Fibroblast of lung (primary cell): ENCODE measurements at places on chromosomes 11 and 22. TPM values are rescaled to one million over a fixed set of nuclear protein-coding genes. Genes with fewer than 3 reads are reported as not detected.

Gene CARD16
- 102 and 143 TPM in 2 replicates for total RNA-seq

Gene GLB1L2
- under 0.01 TPM in 2 replicates for total RNA-seq

Gene DCHS1
- 11.0 and 23.9 TPM in 2 replicates for total RNA-seq

Gene SPINDOC
- total RNA-seq: 10.7 and 10.8 TPM in 2 replicates

Gene TRIM64
- total RNA-seq: not detected in 2 replicates

Gene TSSK2
- total RNA-seq: not detected in 2 replicates

Gene PDGFB
- total RNA-seq: under 0.01 TPM in 1 of 2 replicates, not detected in the other

Gene IL17REL
- under 0.01 TPM in 1 of 2 replicates, not detected in the other for total RNA-seq

Gene CCDC83
- under 0.01 TPM in 1 of 2 replicates, not detected in the other for total RNA-seq

Gene SCGB2A2
- total RNA-seq: not detected in 2 replicates

DNA sequence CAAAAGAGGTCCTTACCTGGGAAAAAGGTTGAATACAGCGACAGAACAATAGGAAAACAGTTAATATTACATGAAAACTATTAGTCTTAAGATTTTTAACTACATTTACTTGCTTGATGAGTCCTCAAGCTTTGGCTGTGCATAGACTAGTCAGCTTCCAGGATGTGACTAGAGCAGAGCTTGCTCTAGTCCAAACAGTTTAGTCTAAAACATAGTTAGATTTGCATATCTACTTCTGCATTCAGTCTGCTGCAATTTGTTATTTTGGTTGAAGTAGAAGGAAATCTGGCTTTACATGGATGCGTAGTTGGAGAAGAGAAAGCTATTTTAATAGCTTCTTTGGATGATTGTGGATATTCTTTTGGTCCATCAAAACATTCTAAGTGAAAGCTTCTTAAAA, 95.3 kb upstream of the ALKBH3 start:
- DNase-seq: no peak

- no peak for DNase-seq
Observed at GRCh38 chr11:132114185-132114584, 743.8 kb downstream of the NTM start.

GRCh38 chr11:65159012-65159411, 11.0 kb upstream of the SPDYC start:
- no peak for DNase-seq

DNA sequence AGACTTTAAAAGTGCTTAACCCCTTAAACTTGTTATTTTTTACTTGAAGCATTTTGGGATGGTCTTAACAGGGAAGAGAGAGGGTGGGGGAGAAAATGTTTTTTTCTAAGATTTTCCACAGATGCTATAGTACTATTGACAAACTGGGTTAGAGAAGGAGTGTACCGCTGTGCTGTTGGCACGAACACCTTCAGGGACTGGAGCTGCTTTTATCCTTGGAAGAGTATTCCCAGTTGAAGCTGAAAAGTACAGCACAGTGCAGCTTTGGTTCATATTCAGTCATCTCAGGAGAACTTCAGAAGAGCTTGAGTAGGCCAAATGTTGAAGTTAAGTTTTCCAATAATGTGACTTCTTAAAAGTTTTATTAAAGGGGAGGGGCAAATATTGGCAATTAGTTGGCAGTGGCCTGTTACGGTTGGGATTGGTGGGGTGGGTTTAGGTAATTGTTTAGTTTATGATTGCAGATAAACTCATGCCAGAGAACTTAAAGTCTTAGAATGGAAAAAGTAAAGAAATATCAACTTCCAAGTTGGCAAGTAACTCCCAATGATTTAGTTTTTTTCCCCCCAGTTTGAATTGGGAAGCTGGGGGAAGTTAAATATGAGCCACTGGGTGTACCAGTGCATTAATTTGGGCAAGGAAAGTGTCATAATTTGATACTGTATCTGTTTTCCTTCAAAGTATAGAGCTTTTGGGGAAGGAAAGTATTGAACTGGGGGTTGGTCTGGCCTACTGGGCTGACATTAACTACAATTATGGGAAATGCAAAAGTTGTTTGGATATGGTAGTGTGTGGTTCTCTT, 2.8 kb downstream of the MALAT1 start:
- peak; percentile 61 for DNase-seq

GRCh38 chr22:19879643-19879991, 24.9 kb upstream of the GNB1L start:
- no peak for DNase-seq

DNA sequence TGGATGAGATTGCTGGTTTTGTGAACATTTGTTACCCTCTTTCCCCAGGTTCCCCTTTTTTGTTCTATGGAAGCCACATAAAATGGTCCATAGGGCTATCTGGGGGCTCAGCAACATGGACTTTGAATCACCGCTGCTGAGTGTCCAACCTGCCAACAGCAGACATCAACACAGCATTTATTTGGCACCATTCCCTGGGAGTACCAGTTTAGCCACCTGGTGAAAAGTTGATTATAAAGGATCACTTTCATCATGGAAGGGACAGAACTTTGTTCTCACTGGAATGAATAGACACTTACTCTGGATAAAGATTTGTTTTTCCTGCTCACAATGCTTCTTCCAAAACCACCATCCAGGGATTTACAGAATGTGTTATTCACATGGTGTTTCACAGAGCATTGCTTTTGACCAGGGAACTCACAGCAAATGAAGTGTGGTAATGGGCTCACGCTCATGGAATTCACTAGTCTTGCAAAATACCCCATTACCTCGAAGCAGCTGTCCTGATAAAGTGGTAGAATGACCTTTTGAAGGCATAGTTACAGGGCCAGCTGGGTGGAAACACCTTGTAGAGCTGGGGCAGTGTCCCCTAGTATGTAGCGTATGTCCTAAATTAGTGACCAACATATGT, 43.9 kb downstream of the ADM start:
- DNase-seq: peak; percentile 84

- peak; percentile 86 for DNase-seq
Observed at GRCh38 chr22:36470994-36471331, 10.5 kb downstream of the TXN2 start.

- DNase-seq: peak; percentile 86
Observed at GRCh38 chr11:68128682-68129327, 7.6 kb upstream of the CHKA start.

DNA sequence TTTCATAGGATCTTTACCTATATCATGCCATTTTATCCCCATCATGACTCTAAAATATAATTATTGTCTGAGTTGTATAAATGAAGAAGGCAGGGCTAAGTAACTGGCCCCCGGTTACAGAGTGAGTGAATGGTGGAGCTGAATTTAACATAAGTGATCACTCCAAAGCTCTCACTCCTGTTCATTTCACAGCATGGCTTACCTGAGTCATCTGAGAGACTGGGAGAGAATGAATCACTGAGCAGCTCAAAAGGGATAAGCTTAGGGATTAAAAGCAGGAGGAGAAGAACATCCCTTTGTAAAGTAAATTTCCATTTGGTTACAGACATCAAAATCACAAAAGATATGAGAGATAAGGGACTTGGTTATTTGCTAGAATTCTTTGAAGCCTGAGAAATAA, 294.0 kb upstream of the CTSC start:
- peak; percentile 53 for DNase-seq

- peak; percentile 83 for DNase-seq
Observed at GRCh38 chr22:47154621-47155081, 392.2 kb downstream of the TBC1D22A start.

GRCh38 chr11:71452199-71453036, 585 bp upstream of the NADSYN1 start:
- DNase-seq: peak; percentile 65

GRCh38 chr11:109564241-109564640, 142.3 kb downstream of the C11orf87 start:
- DNase-seq: no peak

GRCh38 chr11:35525501-35526175, at the start of gene PAMR1:
TSS of gene PAMR1 (minus strand) at chr11:35525616. CDS start at chr11:35525585, 31 bp downstream.
- DNase-seq: peak; percentile 73

DNA sequence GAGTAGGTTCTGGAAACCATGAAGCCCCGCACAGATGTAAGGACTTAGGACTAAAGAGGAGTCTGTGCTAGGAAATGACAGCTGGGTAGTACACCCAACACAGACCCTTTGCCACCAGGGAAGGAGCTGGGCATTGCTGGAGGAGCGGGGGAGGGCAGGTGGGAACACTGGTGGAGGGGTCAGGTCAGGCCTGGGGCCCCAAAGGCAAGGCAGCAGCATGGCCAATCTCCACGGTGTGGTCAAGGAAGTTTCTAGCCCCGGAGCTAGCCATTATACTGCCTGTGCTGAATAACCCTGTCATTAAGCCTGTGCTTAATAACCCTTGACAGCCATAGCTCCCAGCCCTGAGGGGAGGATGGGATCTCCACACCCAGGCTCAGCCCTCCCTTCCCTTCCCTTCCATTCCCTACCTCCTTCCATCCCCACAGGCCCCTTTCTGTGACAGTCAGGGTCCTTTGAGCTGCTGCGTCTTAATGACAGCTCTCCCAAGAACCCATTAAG, 2.1 kb downstream of the TMPRSS4 start:
- DNase-seq: no peak

DNA sequence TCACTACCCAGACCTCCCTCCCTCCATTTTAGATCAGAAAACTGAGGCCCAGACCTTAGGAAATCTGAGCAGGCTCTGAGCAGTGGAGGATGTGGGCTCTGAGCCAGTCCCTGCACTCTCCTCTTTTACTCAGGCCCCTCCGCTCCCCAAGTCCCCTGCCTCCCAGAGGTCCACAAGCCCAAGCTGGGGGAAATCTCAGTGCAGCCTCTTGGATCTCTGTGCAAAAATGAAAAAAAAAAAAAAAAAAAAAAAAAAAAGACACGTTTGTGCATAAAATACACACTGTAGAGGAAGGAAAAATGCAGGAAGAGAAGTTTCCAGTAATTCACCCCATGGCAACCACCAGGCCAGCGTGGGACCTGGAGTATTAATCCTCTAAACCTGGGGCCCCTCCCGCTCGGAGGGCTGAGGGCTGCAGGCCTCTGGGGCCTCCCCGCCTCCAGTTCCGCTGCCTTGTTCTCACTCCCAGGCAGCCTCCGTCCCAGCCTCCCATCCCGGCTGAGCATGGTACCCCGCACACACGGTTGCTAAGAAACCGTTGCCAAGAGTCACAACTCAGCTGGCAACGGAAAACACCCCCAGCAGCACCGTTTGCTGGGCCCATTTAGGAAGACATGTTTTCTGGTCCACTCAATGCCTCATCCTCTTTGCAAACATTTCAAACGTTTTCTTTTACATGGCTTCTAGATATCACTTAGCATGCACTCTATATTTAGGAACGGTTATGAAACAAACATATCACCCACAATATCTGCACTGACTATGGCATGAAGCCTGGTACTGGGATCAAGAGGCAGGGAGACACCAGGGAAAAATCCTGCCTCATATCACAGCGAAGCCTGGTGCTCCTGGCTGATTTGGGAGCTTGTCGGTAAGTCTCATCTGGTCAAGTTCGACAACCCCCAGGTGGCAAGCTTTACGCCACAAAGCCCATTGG, 227.5 kb downstream of the CTTN start:
- no peak for DNase-seq

- DNase-seq: peak; percentile 25
Observed at GRCh38 chr11:126607374-126607773, 251.9 kb downstream of the ST3GAL4 start.

- DNase-seq: no peak
Observed at GRCh38 chr11:118216621-118217481, 8.0 kb downstream of the JAML start.

DNA sequence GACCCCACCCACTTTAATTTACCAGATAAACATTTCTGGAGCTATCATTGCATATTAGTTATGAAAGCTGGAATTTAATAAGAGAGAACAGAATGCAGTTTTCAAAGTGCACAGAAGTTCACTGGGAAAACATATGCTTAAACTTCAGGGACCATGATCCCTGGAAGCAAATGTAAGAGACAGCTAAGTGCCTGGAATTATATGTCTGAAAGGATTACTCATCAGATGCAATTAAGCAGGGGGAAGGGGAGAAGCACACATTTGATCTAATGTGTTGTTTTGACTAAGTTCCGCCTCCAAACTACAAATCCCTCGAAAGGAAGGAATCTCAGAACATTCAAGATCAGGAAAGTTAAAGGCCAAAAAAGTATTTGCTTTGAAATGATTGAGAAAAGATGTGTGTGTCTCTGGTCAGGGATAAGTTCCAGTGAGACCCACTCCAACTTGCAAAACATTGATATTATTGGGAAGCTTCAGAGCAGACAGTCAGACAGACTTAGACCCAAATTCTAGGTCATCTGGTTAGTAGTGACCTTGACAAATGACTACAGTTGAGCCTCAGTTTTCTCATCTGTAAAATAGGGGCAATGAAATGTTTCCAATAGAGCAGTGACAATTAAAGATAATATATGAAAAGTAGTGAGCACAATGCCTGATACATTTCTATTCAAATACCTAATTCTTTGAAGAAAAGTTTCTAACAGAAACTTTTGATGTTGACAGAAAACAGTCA, 147.6 kb downstream of the ME3 start:
- DNase-seq: peak; percentile 62

- DNase-seq: no peak
Observed at GRCh38 chr11:87466223-87466622, 428.5 kb downstream of the TMEM135 start.

DNA sequence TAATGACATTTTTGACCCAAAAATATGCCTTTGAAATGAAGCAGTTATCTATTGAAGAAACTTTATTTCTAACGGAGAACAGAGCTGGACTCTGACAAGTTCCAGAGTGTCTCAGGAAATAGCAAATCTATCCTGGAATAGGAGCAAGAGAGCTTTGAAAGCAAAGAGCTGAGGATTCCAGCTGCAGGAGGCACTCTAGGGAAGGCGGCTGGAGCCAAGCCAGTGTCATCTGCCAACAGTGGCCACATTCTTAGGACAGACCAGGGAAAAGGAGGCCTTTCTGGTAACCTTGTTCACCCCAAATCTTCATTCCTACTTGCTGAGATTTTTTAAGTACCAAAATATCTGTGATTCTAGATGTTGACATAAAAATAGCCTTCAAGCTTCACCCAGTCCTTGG, 493.5 kb upstream of the B3GAT1 start:
- no peak for DNase-seq

DNA sequence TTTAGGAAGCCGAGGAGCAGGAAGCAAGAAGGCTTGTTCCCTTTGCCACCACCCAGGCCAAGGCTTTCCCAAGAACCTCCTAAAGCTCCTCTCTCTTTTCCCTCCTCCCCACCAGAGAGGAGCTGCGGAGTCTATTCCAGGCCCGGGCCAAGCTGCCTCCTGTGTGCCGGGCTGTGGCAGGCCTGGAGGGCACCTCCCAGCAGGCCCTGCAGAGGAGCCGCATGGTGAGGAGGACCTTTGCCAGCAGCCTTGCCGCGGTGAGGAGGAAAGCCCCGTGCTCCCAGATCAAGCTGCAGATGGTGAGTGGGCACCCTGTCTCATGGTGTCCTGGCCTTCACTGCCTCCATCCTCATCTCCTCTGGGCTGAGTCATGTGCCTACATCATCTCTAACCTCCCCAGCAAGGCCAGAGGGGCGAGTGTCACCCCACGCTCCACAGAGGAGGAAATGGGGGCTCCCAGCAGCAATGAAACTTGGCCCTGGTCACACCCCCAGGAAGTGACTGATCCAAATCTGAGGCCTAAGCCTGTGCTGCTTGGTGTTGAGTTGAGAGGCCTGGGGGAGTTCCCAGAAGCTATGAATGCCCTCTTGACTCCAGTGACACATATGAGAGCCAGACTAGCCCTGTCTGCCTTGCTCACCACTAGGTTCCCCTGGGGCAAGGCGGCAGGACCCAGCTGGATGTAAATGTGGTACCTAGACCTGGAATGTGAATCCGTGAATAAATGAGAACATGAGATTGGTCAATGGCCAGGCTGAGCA, 104.2 kb downstream of the MYO18B start:
- no peak for DNase-seq
